Suprapubic skin (tissue), 4 donors: ENCODE measurements at places on chromosomes 16 and 17.

DNA sequence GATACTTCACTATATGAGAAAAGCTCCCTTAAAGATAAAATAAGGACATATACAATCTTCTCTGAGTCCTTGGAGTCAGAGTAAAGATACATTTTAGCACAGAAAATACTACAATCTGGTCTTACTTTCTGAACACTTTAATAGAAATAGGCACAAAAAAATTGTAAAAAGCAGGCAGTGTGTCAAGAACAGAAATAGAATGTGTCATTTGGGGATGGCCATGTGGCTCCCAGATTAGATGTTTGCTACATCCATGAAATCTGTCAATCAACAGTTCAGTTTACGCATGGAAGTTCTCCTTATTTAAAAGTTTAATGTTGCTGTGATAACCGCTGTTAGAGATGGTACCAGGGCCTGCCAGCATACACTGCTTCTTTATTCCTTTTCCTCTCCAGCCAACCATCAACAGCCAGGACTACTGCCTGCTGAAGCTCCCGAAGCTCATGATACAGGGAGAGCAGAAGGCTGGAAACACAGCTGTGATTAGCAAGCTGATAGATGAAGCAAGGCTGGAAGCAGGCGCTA lies 278.5 kb downstream of the CEP112 start:
- DNase-seq: no peak

GRCh38 chr16:56264609-56264972 lies 73.3 kb downstream of the GNAO1 start:
- DNase-seq: no peak

DNA sequence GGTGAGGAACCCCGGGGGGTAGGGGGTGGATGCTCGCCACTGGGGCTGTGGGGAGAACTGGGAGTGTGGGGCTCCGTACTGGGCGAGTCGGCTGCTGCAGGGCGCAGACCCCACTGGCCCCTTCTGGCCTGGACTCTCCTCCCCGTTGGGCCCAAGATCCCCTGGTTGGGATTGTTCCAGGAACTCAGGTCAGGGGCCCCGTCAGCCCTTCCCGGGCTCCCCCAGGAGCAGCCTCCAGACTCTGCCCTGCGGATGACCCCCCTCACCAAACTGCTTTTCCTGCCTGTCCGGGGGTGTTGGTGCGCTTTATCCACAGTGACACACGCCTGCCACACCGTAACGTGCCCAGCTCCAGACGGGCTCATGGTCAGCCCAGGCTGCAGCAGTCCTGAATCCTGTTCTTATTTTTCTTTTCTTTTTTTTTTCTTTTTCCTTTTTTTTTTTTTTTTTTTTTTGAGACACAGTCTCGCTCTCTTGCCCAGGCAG lies 21.1 kb downstream of the CENPX start:
- no peak for DNase-seq

GRCh38 chr16:84220851-84221250 lies 19.0 kb downstream of the KCNG4 start:
- no peak for DNase-seq

DNA sequence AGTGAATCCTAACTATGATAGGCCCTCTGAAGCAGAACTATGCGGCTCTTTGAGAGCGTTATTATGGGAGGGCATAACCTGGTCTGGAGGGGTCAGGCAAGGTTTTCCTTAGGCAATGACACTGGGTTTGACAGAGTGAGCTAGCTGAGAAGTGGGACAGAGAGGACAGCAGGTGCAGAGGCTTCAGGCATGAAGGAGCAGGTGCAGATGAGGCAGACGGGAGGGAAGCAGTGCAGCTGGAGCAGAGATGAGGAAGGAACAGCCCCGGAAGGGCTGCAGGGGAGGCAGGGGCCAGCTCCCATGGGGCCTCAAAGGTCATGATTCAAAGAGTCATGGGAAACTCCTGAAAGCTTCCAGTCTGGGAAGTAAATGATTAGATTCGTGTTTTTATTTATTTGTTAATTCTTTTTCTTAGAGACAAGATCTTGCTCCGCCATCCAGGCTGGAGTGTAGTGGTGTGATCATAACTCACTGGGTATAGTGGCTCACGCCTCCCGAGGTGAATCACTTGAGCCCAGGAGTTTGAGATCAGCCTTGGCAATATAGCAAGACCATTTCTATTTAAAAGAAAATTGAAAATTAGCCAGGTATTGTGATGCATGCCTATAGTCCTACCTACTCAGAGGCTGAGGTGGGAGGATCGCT lies 5.4 kb downstream of the MARCHF10 start:
- DNase-seq: no peak

DNA sequence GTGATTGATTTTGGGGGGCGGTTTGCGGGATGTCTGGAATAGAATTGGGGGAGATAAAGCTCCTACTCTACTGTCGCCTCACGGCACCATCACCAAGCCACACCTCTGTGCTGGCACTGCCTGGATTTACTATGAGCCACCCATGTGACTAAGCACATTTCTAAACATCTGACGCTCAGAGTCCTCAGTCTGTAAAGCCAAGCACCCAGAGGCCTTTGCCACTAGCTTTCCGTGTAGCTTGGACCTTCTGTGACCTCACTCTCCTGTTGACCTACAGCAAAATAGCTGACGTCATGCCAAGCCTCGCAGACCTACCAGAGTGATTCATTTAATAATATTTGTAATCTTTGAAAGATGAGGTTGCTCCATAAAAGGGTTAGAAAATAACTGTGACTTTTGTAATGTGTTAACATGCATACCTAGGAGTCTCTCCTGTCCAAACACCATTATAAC lies 38.5 kb upstream of the MYOCD start:
- no peak for DNase-seq

DNA sequence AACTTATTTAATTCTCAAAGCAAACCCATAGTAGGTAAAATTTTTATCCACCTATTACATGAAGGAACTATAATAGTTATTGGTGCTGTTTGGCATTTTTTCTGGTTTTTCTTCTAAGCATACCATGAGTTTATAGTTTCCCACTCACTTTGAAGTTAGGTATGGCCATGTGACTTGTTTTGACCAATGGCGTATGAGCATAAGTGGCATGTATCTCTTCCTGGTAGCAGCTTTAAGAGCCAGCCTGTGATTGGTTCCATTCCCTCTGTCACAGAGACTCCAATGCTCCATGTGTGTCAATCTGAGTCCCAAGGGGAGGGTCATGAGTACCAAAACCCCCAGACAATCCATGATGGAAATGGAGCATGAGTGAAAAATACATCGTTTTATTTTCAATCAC lies 282.9 kb upstream of the N4BP1 start:
- DNase-seq: no peak

GRCh38 chr17:50527155-50527762 lies 5.3 kb upstream of the EPN3 start:
- DNase-seq: no peak

DNA sequence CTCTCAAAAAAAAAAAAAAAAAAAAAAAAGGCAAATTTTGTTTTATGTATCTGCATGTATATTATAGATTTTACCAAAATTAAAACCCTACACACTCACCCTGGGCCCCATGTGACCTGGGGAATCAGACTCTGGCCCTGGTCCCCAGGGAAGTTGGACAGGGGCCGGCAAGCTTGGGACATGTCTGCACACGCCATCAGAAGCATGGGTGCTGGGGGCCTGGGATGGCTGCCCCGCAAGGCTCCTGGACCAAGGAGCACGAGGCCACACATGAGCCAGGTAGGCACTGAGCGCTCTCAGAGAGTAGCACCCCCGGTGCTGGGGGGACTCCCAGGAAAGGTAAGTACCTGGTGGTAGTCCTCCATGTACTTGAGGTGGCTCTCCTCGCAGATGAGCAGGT lies 39.6 kb downstream of the PPL start:
- DNase-seq: no peak

GRCh38 chr16:29675811-29676643 lies 3.0 kb upstream of the QPRT start:
- no peak for DNase-seq

- DNase-seq: peak; percentile 99
Measured at GRCh38 chr16:4768549-4769305, 1.8 kb upstream of the ZNF500 start.

DNA sequence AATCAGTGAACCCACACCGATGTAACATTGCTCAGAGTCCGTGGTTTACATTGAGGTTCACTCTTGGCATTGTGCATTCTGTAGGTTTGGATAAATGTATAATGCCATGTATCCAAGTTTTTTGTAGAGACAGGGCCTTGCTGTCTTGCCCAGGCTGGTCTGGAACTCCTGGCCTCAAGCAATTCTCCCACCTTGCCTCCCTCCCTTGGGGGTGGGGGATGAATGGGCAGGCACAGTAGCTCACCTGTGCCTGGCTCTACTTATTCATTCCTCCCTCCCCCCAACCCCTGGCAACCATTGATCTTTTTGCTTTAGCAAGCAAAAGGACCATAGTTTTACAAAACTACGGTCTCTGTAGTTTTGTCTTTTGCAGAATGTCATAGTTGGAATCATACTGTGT lies 181.4 kb downstream of the SPECC1 start:
- DNase-seq: no peak

- no peak for DNase-seq
Measured at GRCh38 chr17:76137001-76137350, 4.1 kb downstream of the FOXJ1 start.

DNA sequence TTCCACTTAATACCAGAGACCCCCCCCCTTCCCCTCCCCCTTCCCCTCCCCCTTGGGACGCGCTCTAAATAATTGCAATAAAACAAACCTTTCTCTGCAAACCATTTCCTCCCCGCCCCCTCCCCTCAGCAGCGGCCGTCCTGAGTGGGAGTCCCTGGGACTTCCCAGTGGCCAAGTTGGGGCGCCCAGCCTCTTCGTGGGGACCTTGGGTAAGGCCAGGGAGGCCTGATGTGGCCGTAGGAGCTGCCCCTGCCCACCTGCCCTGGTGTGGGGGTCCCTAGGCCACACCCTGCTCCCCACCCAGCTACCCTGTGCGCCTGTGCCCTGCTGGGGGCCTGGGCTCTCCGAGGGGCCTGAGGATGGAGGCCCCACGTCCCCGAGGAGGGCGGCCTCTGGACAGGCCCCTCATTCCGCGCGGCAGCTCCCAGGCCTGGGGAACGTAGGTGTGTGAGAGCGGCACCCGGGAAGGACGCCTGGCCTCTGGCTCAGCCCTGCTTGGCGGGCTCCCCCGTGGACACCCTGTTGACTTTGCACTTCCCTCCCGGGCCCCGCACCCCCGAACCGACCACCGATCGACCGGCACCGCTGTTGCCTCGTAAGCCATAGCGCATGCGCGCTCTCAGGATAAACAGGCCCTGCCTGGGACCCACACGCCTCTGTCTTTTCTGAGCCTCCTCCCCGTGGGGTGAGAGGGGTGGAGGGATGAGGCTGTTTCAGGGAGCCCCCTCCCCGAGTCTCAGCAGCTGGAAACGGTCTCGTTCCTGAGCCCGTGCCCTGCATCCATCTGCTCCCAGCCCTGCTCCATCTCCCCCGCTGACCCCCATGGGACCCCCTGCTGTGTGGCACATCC lies 9.0 kb downstream of the NTHL1 start:
- no peak for DNase-seq

DNA sequence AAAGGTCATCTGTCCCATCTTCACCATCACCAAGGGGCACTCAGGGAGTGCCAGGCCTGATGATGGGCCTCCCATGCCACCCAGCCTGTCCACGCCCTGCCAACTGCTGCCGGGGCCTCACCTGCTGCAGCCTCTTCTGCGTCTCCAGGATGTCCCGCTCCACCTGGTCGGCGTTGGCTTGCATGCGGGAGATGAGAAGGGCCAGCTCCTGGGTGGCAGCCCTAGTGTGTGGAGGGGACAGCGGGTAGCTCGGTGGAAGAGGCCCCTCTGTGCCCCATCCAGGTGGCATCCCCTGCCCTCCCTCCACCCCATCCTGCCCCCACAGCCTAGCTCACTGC lies 3.2 kb downstream of the EVPL start:
- no peak for DNase-seq

- no peak for DNase-seq
Measured at GRCh38 chr17:72677108-72677507, 415.4 kb downstream of the SLC39A11 start.

GRCh38 chr17:30318155-30318554 lies 15.7 kb downstream of the TMIGD1 start:
- DNase-seq: no peak

DNA sequence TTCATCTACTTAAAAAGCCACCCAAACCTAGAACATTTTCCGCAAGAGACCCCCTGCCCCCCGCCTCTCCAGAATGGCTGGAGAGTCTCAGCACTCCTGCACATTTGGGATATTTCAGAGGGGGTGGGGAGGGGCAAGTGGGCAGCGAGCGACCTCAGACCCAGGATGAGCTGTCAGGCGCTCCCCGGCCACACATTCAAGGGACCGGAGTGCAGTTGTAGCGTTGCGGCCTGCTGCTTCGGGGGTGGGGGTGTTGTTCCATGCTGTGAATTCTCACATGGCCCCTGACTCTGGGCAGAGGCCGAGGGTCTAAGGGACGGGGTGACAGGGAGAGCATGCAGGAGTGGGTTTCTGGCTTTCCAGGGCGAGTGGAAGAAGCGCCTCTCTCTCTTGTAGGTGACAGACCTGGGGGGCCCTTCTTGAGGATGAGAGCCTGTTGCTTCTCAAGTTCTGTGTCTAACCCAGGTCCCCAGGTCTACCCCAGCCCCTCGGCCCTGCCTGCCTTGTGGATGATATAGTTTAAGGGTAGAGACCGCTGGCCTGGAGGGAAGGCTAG lies 231.2 kb downstream of the SEC14L1 start:
- peak; percentile 71 for DNase-seq

- DNase-seq: no peak
Measured at GRCh38 chr16:88638323-88639230, at the start of gene IL17C. Gene IL17C, plus strand, starts transcription at chr16:88638572. Its CDS starts 70 bp downstream, at chr16:88638642.

DNA sequence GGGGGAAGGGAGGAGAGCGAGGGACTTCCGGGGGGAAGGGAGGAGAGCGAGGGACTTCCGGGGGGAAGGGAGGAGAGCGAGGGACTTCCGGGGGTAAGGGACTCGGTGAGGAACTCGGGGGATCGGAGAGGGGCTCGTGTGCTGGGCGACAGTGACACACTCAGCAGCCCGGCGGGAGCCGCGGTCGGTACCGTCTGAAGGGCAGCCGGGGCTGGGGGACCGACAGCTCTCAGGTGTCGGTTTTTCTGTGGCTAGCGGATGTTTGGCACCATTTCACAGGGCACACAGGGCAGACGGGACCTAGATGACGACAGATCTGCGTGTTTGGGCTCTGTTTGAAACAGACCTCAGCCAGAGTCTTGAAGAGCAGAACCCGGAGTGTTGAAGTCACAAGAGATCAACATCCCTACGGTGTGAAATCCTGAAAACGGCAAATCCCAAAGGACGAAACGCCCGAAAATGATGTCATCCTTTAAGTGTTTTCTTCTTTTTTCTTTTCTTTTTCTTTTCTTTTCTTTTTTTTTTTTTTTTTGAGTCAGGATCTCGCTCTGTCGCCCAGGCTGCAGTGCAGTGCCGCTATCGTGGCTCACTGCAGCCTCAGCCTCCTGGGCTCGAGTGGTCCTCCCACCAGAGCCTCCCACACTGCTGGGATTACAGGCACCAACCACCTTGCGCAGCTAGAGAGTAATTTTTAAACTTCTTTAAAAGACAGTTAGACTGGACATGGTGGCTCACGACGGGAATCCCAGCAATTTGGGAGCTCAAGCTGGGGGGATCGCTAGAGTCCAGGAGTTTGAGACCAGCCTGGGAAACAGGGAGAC lies 23.9 kb downstream of the ZNF778 start:
- peak; percentile 87 for DNase-seq
